Stomach (tissue), 19 donors: ENCODE measurements at places on chromosomes 2 and 18.

DNA sequence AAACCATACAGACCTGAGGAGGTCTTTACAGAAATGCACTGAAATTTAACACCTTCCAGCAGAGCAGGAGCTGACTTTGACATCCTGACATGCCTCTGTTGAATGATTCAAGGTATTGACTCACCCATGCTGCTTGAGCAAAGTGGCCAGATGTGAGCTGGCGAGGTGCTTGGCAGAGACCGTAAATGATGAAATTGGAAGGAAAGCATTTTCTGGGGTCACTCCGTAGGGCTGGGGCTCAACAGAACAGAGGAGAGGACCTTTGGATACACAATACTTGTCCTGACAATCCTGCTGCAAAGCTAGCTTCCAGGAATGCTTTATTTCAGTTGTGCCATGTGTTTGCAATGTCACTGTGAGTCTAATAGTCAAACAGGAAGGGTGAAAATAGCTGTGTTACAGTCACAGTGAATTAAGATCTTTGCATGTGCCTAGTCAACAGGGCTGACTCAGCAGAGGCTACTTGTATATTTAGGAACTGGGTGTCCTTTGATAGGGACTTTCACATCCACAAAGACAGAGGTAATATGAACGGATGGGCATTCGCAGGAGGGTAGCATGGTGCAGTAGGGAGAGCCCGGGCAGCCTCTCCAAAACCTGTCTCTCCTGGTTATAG, 31.6 kb upstream of the NCK2 start:
- H3K27ac ChIP-seq, result no peak overlapping the region
- H3K36me3 ChIP-seq, result no peaks in the 10 kb centered on the region
- no peaks in the 10 kb centered on the region for H3K27me3 ChIP-seq
- H3K4me3 ChIP-seq, result no peak overlapping the region

DNA sequence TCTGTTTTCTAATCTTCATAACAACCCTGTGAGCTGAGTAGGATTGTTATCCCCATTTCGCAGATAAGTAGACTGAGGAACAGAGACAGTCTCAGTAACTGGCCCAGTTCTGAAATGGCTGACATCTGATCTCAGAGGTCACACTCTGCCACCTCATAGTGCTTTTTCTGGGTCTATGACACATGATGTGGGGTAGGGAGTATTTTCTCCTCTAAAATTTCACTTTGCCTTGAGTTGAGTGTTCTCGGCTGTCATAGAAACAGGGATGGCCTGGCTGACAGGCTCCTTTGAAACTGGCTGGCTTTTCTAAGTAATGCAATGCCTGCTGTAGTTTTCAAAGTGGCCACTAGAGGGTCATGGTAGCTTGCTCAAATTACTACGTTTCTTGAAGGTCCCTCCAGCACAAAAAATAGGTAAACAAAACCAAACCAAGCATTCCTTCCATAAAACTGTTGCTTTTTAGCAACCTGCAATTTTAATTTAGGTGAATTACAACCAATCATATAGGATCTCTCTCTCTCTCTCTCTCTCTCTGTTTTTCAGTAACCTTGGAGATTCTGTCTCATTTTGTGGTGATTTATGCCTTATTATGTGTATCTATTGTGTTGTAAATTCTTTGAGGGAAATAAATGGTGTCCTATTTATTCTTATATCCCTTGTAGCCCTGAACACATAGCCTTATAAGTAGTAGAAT, 84.2 kb upstream of the TTN start:
- H3K27ac ChIP-seq, result no peak overlapping the region
- peak; percentile 52 for DNase-seq
- H3K4me3 ChIP-seq, result no peak overlapping the region
- peaks cover 5% of the 10 kb centered on the region for H3K4me1 ChIP-seq
- H3K36me3 ChIP-seq, result no peaks in the 10 kb centered on the region

DNA sequence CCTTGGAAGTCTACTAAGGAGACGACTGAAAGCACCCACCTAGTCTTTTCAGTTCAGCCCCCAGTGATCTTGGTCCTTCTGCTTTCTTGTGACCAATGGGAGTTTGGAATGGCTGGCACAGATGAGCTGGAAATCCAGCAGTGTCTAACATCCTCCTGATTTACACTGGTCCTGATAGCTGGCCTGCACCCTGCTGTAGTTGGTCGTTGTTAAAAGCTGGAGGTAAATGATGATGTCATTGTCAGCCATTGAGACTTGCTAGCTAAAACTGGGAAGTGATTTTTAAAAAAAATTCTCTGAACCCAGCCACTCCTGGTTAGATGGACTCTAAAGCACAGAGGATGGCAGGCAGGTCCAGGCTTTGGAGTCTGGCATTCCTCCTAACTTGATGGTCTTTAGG, 19.3 kb downstream of the CCT7 start:
- H3K27ac ChIP-seq, result no peak overlapping the region
- H3K4me3 ChIP-seq, result no peak overlapping the region
- no peak for DNase-seq
- H3K36me3 ChIP-seq, result peaks cover 68% of the 10 kb centered on the region

- H3K36me3 ChIP-seq, result no peaks in the 10 kb centered on the region
- DNase-seq, result no peak
- no peak overlapping the region for H3K27ac ChIP-seq
- no peaks in the 10 kb centered on the region for H3K27me3 ChIP-seq
- peaks cover 17% of the 10 kb centered on the region for H3K4me1 ChIP-seq
These were observed 21.1 kb downstream of the BABAM2 start for GRCh38 chr2:27911458-27912210.

DNA sequence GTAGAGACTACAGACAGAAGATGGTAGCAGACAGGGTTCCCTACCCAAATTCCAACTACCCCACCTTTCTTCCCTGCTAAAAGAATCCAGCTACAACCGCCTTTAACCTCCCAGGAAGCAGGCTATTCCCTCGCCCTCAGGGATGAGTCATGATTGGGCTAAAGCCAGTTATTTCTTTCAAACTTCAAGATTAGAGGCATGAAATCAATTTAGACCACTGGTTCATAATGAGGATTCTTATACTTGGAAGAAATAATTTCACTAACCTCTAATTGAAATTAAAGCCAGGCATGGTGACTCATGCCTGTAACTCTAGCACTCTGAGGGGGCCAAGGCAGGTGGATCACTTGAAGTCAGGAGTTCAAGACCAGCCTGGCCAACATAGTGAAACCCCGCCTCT, 20.0 kb downstream of the TRIP12 start:
- H3K4me1 ChIP-seq, result peaks cover 18% of the 10 kb centered on the region
- H3K4me3 ChIP-seq, result no peak overlapping the region
- peaks cover 14% of the 10 kb centered on the region for H3K36me3 ChIP-seq
- no peak overlapping the region for H3K27ac ChIP-seq
- H3K27me3 ChIP-seq, result no peaks in the 10 kb centered on the region
- DNase-seq, result no peak

DNA sequence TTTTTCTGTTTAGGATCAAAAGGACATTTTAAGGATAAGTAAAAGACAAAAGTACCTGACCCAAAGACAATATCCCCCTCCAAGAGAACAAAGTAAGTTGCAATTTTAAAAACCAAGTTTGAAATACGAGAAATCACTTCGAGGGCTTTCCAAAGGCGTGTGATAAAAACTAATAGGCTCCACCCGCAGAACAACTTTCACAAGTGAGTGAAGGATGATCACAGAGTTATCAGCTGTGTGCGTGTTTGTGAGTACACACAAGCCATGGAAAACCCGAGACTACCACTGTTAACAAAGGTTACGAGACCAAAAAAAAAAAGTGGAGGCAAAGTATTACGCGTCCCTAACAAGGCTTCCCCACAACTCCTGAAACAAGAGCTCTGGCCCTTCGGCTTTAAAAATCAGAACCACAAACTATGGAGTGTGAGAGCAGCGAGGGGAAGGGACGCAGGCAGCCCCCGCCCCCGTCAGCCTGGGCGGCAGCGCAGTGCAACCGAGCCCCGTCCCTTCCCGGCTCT, 719 bp downstream of the SMAD2 start:
- no peak for DNase-seq
- H3K27me3 ChIP-seq, result no peaks in the 10 kb centered on the region
- H3K4me3 ChIP-seq, result peak overlapping the region; percentile 86
- peak overlapping the region; percentile 89 for H3K27ac ChIP-seq

GRCh38 chr2:62266433-62267038, 70.6 kb downstream of the B3GNT2 start:
- H3K4me1 ChIP-seq, result peaks cover 8% of the 10 kb centered on the region
- H3K4me3 ChIP-seq, result no peak overlapping the region

DNA sequence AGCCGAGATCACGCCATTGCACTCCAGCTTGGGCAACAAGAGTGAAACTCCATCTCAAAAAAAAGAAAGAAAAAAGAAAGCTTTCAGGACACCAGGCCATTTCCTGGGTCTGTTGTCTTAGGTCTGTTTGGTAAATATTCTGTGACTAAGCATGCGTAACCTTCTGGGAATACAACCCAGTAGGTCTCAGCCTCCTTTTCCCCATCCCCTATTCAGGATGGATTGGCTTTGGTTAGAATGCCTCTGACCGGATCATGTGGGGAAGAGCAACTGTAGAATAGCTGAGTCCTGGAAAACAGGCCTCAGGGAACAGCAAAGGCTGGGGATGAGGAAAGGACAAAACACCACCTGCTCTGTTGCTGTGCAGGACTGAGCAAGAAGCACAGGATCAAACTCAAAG, 1.6 kb upstream of the PDCL3 start:
- peak overlapping the region; percentile 94 for H3K27ac ChIP-seq
- no peaks in the 10 kb centered on the region for H3K27me3 ChIP-seq
- H3K4me3 ChIP-seq, result no peak overlapping the region
- no peaks in the 10 kb centered on the region for H3K36me3 ChIP-seq

GRCh38 chr2:191560411-191560980, 117.4 kb upstream of the NABP1 start:
- H3K27me3 ChIP-seq, result peaks cover 5% of the 10 kb centered on the region
- H3K4me3 ChIP-seq, result no peak overlapping the region
- H3K36me3 ChIP-seq, result no peaks in the 10 kb centered on the region
- H3K27ac ChIP-seq, result no peak overlapping the region
- DNase-seq, result no peak
- no peaks in the 10 kb centered on the region for H3K4me1 ChIP-seq

- H3K4me3 ChIP-seq, result no peak overlapping the region
- no peaks in the 10 kb centered on the region for H3K27me3 ChIP-seq
- no peak overlapping the region for H3K27ac ChIP-seq
- H3K36me3 ChIP-seq, result no peaks in the 10 kb centered on the region
- H3K4me1 ChIP-seq, result no peaks in the 10 kb centered on the region
These were observed 24.1 kb downstream of the RBM43 start for GRCh38 chr2:151237422-151238025.

- H3K27me3 ChIP-seq, result no peaks in the 10 kb centered on the region
- H3K36me3 ChIP-seq, result no peaks in the 10 kb centered on the region
- no peak overlapping the region for H3K4me3 ChIP-seq
These were observed 42.1 kb downstream of the HS1BP3 start for GRCh38 chr2:20608666-20609348.

GRCh38 chr2:189217541-189217940, 38.0 kb upstream of the COL5A2 start:
- DNase-seq, result peak; percentile 41
- peaks cover 7% of the 10 kb centered on the region for H3K4me1 ChIP-seq
- no peaks in the 10 kb centered on the region for H3K27me3 ChIP-seq
- H3K27ac ChIP-seq, result no peak overlapping the region

DNA sequence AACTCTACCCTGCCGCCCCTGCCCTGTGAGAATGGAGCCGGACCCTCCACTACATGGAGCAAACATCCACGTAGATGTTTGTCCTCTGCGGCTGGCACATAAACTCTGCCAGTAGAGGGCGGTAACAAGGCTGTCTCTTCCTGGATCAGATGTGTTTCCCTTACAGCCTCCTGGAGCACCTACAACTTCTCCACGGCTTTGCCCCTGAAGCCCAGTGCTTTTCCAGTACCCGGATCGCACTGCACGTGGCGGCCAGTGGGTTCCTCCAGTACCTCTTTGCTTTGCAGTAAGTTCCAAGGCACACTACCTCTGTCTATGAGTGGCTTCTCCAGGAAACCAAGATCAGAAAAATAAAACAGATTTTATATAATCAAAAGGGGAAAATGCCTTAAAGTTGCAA, 651.3 kb downstream of the DCDC2C start:
- no peaks in the 10 kb centered on the region for H3K36me3 ChIP-seq
- no peaks in the 10 kb centered on the region for H3K4me1 ChIP-seq
- H3K27ac ChIP-seq, result no peak overlapping the region
- no peaks in the 10 kb centered on the region for H3K27me3 ChIP-seq

GRCh38 chr18:66916834-66917233, 312.9 kb upstream of the CDH19 start:
- H3K27ac ChIP-seq, result no peak overlapping the region
- no peak for DNase-seq
- no peaks in the 10 kb centered on the region for H3K4me1 ChIP-seq
- no peak overlapping the region for H3K4me3 ChIP-seq
- no peaks in the 10 kb centered on the region for H3K27me3 ChIP-seq
- H3K36me3 ChIP-seq, result no peaks in the 10 kb centered on the region

GRCh38 chr2:107989445-107989844, 3.1 kb downstream of the SLC5A7 start:
- no peak overlapping the region for H3K27ac ChIP-seq
- H3K27me3 ChIP-seq, result peaks cover 16% of the 10 kb centered on the region
- DNase-seq, result no peak
- no peak overlapping the region for H3K4me3 ChIP-seq
- H3K4me1 ChIP-seq, result no peaks in the 10 kb centered on the region

DNA sequence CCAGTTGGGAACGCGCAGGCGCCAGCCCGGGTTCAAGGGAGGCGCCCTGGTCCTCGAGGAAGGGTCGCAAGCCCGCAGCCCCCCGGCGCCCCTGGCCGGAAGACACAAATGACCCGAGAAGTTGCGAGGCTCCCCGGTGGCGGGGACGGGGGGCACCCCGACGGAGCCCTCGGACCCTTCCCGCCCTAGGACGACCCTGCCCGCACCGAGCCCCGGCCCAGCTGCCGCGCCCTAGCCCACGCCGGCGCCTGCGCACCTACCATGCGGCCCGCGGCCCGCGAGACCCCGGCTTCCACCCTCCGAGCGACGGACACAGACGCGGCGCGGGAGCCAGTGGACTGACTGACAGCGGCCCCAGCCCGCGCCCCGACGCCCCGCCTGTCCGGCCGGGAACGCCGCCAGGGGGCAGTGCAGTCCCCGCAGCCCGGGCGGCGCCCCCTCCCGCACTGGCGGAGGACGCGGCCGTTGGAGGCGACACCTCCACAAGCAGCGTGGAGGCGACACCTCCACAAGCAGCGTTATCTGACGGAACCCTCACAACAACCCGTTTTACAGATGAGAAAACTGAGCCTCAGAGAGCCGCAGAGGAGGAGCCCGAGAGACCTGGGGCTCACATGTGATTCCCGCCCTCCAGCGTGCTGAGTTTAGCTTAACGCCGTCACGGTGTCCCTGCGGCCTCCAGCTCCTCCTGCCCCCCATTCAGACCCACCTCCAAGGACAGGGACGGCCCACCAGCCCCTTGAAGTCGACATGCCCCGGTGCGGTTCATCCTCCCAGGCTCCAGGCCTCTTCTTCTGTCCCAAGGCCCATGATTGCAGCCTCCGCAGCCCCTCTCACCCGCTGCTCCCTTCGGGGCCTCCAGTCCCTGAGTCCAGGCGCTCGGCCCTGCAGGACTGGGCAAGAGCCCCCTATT, at the start of gene NMUR1:
Gene NMUR1 (minus strand): TSS at position 347 of the 913 bp plus-strand sequence. CDS start 84 bp downstream, at position 263.
- peak within 1 kb of the TSS; percentile 52 for H3K4me3 ChIP-seq
- no peaks in the 10 kb centered on the region for H3K36me3 ChIP-seq
- H3K27me3 ChIP-seq, result peaks cover 14% of the 10 kb centered on the region
- H3K4me1 ChIP-seq, result peaks cover 17% of the 10 kb centered on the region
